ENCODE measurements at places on chromosomes 16 and 17.

DNA sequence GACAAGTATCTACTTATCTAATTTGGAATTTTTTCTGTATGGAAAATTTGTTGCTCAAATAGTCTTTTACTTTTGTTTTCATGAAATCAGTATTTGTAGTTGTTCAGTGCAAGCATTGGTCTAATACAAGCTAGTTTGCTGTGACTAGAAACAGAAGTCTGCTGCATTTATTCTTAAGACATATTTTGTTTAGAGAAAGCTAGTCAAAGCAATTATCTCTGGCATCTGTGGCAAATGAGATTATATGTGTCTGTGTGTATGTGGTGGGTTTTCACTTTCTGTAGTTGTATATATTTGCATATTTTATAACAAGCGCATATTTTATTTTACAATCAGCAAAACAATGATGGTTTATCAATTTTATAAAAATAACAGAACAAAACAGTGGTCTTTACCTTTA lies 96.0 kb upstream of the SIAH1 start:
- DNase-seq = no peak

DNA sequence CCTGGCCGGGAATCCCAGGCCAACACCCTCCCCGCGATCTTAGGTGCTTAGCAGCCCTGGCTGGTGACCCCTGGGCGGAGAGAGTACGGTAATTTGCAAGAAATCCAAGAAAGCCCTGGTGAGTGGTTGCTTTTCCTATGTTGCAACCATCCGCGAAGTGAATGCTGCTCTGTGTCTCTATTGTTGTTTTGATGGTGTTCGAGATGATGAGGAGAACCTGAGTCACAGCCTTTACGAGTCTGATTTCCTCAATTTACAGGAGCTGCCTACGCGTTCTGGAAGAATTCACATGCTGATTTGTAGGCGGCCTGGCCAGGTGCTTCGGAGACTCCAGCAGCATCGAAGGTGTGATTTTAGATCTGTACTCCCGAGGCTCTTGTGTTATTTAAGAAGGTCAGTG lies 63.3 kb downstream of the TMEM235 start:
- DNase-seq = no peak

- DNase-seq = no peak
These were observed 2.6 kb downstream of the TK2 start for GRCh38 chr16:66547101-66547989.

DNA sequence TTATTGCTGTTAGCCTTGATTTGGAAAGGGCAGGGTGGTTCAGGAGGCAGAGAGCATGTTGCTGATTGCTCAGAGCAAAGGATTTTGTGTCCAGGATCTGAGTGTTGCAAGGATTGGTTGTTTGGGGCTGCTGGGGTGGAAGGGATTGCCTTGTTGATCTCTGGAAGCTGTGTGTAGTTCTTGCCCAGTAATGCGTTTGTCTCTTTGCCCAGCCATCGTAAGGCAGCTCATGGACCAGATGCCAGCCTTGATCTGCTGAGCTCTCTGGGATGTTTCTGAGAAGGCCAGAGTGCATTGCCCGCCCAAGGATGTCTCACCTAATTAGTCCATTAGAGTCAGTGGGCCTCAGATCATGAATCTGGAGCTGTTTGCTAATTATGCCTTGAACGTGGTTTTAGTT lies 33.6 kb downstream of the NKD1 start:
- DNase-seq = no peak

DNA sequence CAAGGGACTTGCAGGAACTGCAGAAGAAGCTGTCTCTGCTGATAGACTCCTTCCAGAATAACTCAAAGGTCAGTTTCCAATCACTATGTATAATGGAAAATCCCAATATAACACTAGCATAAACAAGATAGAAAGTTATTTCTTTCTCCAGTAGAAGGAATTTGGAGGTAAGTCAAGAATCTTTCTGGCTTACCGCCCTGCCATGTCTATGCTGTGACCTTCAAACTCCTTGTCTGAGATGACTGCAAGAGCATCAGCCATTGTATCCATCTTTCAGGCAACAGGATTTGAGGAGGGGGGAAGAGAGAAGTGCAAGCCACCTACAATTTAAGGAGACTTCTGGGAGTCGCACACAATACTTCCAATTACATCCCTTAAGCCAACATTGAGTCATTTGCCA lies 2.7 kb downstream of the LDAF1 start:
- DNase-seq = no peak

- no peak for DNase-seq
These were observed 14.7 kb upstream of the CTCF start for GRCh38 chr16:67547423-67548264.

GRCh38 chr17:45977976-45978626 lies 20.9 kb upstream of the STH start:
- no peak for DNase-seq
